NCI-H524 treated with DMSO at 0.1 percent for 48 hours (cell line): ENCODE measurements at places on chromosomes 3 and 15.
A peak's percentile ranks its signal among the peaks of the same experiment; 100 is the strongest.

GRCh38 chr15:57618325-57618724, 26.6 kb downstream of the MYZAP start:
- DNase-seq, result peak; percentile 51

DNA sequence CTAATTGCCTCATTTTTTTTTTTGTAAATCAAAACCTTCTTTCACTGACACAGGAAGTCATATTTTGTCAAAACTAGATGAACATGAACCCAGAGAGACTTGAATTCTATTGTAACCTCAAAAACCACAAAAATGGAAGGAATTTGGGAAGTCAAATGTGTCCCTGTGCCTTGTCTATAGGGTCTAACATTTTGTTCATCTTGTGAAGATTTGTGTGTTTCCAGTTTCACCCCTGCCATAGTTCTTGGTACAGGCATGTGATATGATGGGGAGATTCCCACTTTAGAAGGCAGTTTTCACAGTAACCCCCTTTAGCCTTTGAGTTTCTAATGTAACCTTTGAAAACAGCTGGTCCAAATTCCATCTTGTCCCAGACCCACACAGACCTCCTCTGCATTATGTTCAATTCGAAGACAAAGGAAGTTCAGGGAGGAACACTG, 318.5 kb upstream of the ADAMTS9 start:
- DNase-seq, result no peak

- no peak for DNase-seq
Measured at GRCh38 chr3:12663401-12663935, 449 bp downstream of the RAF1 start.

DNA sequence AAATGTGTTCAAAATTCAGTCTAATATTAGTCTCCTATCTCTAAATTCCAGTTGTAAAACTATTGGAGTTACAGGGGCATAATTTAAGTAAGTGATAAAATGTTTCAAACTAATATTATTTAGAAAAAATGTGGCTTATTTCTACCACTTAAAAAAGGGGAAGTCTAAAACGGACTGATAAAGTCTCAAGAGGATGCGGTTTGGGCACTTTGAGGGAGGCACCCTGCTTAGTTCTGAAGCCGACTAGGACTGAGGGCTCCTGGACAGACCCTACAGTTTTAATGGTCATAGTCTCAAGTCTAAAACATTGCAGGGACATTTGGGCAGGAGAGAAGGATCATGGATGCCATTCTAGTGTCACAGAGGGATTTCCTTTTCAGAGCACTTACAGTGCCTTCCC, 566.3 kb downstream of the NR2F2 start:
- DNase-seq, result no peak

GRCh38 chr15:84799511-84800187, 17.5 kb upstream of the ALPK3 start:
- no peak for DNase-seq

- no peak for DNase-seq
Measured at GRCh38 chr15:56234804-56235203, 8.9 kb downstream of the RFX7 start.

- no peak for DNase-seq
Measured at GRCh38 chr3:109926376-109926775, 589.0 kb upstream of the DPPA4 start.

GRCh38 chr3:134126153-134126552, 96.4 kb upstream of the SLCO2A1 start:
- no peak for DNase-seq

DNA sequence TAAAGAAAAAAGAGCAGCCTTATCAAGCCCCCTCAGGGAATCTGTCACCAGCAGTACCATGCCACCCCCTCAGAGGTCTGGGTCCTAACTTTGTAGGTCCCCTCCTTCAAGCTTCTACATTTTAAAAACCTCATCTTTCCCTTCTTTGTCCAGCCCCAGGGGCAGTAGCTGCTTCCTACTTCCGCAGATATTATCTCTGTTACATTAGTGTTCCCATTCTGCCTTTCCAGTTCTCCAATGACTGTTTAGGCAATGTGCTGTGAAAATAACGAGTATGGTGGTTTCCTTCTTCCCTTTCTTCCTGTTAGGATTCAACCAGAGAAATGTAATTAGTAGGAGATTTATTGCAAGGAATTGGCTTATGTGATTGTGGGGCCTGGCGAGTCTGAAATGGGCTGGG, 126.1 kb upstream of the TNIK start:
- DNase-seq, result no peak

- no peak for DNase-seq
Measured at GRCh38 chr3:33006081-33006480, 54.6 kb downstream of the CCR4 start.

DNA sequence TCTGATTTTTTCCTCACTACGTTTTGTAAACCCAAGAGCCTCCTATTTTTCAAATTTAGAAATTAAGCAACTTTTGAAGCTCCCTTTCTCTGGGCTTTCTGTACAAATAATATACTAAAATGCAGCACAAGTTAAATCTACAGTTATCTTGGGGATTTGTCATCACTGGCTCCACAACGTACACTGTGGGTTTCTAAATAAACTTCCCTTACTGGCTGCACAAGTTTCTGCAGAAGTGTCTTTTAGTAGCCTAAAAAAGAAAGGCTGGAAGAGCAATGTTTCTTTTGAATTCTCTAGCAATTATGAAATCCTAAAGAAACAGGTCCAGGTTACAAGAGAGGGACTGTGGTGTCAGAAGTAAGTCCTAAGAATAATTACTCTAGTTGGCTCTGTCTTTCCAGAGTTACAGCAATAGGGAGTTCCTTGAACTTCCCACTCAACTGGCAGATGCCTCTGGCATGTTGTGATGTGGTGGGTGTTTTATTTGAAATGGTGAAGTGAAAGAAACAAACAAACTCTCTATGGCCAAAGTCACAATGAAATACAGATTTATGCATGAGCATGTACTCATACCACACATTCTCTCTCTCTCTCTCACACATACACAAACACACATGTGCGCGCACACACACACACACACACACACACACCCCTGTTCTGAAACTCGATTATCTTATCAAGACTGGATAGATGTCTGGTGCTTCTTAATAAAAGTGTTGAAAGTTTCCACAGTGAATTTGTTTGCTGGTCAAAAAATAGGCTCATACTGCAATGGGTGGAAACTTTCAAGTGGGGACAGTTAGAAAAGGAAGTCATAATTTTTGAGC, 198.2 kb downstream of the SSR3 start:
- no peak for DNase-seq

- no peak for DNase-seq
Measured at GRCh38 chr3:12428126-12428525, 56.2 kb upstream of the TSEN2 start.

GRCh38 chr3:10928407-10928960, 64.1 kb upstream of the SLC6A1 start:
- no peak for DNase-seq

- no peak for DNase-seq
Measured at GRCh38 chr3:30081904-30082303, 524.5 kb upstream of the TGFBR2 start.

DNA sequence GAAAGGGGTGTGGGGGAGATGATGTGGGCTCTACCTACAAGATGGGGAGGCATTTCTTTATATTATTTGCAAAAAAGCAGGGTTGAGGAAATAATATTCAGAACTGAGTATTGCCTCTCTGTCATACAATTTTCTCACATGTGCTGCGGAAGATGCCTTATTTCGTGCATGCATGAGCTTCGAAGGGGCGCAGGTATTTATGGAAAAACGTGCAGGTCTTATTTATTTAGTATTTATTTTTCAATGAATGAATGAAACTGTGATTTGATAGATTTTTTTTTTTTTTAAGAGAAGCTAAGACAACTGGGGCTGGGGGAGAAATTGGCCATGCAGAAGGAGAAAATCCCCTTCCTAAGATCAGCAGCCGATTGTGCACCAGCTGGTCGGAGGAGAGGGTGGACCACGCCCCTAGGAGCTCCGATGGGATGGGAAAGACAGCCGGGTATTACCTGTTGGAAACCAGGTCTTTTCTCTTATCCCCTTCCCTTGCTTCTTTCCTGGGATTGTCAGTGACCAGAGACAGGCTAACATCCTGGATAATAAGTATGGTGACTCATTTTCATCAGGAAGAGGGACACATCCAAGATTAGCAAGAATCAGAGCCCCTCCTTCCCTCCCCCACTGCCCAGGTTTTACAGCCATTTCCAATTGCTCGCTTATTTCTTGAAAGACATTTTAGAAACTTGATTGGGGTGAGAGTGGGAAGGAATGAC, 875 bp downstream of the GAP43 start:
- DNase-seq, result peak; percentile 35

GRCh38 chr3:156704370-156705036, 30.1 kb downstream of the TIPARP start:
- DNase-seq, result no peak

DNA sequence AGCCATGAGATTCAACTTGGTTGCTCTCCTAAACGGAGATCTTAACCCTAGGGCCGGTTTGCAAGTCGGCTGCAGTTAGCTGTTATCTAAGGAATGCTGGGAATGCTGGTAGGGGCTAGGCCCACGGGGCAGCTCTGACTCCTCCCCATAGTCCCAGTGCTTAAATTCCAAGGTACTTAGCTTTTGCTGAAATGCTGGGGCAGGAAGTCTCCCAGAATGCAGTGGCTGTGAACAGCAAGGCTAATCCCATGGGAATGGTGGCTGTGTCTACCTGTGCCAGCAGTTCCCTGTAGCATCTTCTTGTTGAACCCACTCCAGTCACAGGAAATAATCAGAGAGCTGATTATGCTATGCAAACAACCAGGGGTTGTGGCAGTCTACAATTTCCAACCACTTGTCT, 102.5 kb upstream of the TJP1 start:
- no peak for DNase-seq

- DNase-seq, result no peak
Measured at GRCh38 chr3:160185751-160186150, 39.5 kb upstream of the C3orf80 start.

DNA sequence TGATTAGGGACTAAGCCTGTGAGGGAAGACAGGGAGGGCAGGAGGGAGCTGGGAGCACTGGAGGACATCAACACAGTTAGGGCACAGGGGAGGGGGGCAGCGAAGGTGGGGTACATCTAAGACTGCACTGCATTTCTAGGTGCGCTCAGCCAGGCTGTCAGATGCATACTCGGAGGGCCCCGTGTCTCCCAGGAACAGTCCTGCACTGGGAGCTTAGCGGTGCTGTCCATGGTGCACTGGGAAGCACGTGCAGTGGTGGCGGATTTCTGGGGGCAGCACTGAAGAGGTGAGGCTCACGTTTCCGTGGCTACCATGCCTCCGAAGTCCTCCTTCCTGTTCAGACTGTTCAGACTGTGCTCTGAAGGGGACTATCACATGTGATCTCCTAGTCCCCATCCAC, 54.4 kb downstream of the ROPN1B start:
- no peak for DNase-seq

DNA sequence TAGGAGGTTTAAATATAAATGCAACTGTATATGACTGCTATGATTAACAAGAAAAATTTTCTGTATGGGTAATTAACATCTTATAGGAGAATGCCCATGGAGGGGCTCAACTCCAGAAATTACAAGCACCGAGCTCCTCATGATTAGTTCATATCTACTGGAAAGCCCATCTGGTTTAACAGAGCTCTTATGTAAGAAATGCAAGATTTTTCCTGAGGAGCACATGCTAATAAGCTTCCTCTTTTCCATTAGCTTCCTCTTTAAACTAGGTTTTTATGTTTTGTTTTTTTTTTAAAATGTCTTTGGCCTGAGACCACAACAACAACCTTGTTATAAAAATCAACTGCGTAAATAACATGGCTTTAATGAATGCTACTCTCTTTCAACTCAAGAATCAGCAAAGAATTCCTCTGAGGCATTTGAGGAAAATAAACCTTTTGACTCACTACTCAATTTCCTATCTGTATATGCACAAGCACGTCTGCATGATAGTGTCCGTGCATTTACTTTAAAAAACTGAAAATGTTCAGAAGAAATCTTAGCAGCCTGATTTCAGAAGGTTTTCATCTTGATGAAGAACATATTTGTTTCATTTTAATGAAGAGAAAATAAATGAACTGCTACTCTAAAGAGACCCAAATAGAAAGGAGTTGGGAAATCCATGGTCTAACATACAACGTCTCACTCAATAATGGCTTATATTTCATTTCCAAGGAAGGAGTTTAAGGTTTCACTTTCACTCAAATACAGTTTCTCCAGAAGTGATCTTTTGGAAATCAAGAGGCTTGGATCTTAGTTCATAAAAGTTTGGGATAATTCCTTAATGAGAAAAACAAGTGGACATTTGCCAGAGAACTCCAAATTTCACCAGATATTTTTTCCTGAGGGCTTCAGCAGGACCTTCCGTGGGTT, 180.8 kb downstream of the KCNAB1 start:
- DNase-seq, result no peak

DNA sequence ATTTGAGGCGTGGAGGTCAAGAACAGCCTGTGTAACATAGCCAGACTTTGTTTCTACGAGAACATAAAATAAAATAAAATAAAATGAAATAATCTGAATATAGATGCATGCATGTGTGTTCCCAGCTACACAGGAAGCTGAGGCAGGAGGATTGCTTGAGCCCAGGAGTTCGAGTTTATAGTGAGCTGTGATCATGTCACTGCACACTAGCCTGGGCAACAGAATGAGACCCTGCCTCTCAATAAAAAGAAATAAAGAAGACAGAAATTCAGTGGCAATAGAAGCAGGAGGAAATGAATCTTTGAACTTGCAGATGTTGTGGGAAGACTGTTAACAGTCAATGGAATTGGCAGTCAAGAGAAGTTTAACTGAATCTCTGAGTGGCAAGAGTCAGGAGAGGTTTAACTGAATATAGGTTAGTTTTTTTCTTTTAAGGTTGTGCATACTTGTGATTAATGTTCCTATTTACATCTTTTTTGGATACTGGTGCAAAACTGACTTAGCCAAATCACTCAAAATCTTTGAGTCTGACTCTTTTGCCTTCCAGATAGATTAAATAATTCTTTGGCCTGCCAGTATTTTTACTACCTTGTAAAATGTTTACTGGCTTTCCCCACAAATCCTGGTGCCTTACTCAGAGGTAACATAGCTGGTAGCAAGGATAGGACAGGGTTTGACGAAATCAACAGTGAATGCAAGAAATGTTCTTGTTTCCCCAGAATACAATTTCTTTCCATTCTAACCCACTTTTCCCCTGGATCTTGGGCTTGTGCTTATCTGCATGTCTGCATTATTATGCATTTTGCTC, 361.4 kb downstream of the PDCD6IP start:
- no peak for DNase-seq
